ENCODE measurements at places on chromosomes 12 and 14.

GRCh38 chr14:89575386-89576061 is 158.5 kb upstream of the FOXN3 start:
- no peak for DNase-seq

GRCh38 chr12:130787445-130788410 is 51.3 kb downstream of the STX2 start:
- no peak for DNase-seq

DNA sequence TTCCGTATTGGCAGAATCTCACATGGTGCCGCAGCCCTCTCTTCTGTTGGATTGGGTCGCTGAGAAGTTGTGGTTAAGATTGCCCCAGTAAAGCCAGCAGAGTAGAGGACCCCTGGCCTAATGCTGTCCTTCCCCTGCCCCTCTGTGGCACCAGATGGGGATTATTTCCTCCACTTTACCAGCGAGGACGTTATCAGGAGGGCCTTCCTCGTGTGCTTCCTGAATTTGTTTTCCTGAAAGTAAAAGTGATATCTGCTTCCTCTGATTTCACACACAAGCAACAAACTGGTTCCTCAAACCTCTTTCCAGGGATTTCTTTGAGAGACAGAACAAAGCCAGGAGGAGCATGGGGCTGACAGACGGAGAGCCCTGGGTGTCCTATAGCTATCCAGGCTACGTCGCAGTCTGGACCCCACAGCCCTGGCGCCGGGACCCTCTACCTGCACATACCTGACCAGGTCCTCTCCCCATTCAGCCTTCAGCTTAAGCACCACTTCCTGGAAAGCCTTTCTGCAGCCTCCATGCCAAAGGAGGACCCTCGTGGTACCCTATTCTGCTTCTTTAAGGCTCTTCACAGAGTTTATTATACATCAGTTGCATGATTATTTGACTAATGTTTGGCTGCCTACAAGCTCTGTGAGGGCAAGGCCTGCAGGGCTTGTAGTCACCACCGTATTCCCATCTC is 314.8 kb upstream of the FKBP4 start:
- no peak for DNase-seq

DNA sequence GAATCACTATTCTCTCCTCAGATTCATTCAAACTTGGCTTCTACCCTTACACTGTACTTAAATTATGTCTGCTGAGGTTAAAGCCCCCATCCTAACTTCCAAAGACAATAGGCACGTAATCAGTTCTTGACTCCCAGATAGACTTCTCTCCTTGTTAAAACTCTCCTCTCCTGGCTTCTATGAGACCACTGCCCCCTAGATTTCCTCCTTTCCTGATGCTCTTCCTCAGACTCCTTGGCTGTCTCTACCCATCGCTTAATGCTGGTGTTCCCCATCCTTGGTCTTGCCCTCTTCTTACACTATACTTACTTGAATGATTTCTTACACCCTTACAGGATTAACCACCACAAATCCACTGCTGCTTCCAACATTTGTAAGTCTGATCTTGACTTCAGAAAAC is 32.8 kb downstream of the TC2N start:
- DNase-seq = no peak

GRCh38 chr14:29462772-29463171 is 464.9 kb downstream of the PRKD1 start:
- DNase-seq = no peak

- DNase-seq = peak; percentile 20
Observed at GRCh38 chr14:72439707-72440106, 454.2 kb downstream of the DPF3 start.

DNA sequence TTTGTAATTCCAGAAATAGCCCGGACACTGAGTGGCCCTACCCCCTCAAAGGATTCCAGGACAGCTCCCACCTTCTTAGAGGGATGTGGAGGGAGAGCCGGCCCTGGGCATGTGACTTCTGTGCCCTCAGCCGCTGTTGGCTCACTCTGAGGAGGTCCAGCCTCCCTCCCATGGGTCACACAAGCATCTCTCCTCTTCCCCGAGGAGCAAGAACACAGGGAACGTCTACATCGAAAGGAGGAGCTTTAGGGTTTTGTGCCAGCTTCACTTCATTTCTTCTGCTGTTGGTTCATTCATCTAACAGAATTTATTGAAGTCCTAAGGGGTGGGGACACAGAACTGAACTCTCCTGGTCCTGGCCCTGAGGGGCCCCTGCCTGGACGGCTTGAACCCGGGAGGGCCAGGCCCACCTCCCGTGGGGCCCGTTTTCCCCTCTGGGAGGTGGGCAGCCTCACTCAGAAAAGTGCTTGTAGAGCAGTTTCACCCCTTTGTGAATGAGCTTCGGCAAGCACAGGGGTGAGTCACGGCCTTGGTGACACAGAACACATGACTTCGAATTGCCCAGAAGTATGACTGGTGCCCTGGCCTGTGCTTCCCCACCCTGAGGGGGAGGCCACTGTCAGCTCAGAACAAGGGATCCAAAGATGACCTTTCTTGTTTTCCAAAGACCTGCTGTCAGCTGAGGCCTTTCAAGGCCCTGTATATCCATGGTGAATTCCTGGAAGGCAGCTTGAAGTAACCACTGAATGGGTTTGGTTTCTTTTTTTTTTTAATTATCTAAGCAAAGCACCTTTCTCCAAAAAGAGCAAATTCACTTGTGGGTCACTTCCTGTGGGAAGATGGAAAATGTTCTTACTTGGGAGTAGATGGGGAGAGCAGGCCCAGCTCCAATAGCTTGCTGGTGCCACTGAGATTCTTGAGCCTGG is 39.2 kb downstream of the NFKBIA start:
- peak; percentile 82 for DNase-seq

GRCh38 chr14:65424531-65424930 is 12.0 kb downstream of the FUT8 start:
- no peak for DNase-seq

DNA sequence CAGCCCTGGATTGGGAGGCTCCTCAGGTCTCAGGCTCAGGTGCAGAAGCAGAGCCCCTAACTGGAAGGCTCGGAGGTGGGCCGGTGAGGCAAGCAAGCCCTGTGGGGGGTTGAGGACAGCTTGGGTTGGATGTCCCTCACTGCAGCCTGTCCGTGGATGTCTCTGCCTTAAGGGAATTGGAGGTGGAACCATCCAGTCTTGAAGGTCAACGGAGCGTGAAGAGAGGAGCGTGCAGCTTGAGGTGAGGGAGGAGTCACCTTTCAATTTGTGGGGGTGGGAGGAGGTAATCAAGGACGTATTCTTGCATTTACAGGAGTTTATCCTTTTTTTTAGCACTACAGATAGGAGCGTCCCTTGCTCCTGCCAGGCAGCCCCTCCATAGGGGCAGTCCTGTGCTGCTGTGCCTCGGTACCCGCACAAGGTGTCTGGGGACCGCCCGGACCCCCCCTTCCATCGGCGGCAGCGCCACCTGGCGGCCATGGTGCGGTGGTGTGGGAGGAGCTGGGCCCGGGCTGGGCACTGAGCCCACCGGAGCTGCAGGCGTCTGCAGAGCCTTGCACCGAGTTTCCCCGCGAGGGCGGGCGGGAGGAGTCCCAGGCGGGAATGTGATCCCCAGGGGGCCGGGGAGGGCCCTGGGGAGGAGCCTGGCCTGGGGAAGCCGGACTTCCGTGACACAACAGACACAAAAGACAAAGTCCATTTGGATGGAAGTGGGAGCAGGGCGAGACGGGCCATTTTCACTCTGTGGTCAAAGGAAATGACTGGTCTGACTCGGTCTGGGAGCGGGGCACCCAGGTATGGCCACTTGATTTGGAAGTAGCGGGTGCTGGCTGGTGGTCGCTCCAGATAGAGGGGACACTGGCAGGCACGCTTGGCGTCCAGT is 864 bp downstream of the DNAJC22 start:
- peak; percentile 81 for DNase-seq

- no peak for DNase-seq
Observed at GRCh38 chr14:51211149-51211548, 28.9 kb upstream of the TMX1 start.

GRCh38 chr12:77841521-77841920 is 10.8 kb downstream of the NAV3 start:
- no peak for DNase-seq

- peak; percentile 35 for DNase-seq
Observed at GRCh38 chr12:19572920-19573558, 133.7 kb downstream of the AEBP2 start.

DNA sequence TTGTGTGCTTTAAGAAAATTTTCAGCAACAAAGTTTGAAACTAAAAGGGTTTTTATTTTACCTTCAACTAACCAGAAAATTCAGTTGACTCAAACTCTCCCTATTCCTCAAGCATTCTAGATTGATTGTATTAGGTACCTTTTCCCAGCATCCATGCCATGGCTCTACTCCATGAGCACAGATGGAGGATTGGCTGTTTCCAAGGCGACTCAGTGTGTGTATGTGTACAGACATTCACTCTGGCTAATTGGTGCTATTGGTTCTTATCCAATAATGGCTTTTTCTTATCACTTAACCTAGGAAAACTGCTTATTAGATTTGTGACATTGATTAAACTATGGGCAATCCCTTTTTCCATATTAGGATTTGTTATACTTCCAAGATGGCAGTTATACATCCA is 202.6 kb downstream of the ANO6 start:
- no peak for DNase-seq

DNA sequence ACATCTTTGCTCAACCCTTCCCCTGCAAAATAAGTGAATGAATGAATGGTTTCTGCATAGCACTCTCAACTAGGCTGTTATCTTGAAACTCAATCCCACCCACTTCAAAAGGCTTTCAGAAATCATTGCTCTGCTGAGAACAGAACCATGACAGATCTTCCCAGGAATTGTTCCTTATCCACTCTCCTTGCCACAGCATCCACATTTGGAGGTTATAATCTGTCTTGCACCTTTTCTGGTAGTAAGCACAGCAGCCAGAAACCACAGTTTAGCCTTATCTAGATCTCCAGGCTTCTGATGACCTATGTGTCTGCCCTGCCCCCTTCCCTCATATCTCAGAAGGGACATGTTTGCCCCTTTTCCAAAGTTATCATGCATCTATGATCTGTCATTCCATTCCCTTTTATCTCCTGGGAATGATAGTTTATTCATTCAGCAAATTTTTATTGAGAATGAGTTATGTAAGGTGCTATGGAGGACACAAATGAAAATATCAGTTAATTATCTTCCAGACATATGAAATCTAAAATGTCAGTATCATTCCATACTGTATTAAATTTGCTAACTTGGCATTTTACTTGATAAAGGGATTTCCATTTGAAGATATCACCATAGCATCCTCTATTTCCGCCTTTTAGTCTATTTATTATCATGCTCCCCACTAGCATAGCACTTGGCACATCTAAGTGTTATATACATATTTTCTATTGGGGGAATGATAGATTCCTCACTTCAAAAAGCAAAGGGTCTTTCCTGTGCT is 21.4 kb downstream of the LGR5 start:
- no peak for DNase-seq

DNA sequence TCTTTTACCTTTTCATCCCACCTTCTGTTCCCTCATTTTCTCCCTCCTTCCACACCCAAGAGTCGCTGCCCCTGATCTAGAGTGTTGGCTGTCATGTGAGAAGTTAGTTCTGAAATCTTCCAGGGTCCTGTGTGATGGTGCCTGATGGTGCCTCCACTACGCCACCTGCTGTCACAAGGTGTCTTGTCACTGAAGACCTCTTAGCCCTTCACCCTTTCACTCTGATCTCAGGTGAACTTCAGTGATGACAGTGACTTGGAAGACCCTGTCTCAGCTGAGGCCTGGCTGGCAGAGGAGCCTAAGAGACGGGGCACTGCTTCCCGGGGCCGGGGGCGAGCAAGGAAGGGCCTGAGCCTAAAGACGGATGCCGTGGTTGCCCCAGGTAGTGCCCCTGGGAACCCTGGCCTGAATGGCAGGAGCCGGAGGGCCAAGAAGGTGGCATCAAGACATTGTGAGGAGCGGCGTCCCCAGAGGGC is 7.6 kb upstream of the PFDN5 start:
- DNase-seq = peak; percentile 63

DNA sequence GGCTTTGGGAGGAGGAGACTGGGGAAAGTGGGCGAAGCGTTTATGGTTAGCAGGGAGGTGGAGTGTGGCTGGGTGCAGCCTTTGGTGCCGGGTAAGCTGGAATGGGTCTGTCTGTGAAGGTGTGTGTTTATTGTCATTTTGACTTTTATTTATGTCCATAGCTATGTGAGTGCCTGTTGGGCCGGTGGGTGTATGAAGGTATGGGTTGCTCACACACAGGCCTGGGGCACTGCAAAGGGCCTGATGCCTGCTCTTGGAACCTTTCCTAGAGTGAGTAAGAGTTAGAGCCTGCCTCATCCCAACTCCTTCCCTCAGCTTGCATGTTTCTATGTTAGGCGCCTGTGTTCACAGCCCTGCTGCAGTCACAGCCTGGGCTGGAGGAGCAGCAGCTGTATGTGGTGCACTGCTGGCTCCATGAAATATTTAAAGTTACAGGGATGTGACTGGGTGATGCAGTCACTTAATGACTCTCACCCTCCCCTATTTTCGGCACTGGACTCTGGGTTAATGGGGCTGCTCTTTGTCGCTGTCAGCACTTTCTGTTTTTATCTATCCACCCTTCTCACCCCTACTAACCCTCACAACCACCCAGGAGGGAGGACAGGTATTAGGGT is 2.6 kb upstream of the PPP1R1A start:
- DNase-seq = no peak

DNA sequence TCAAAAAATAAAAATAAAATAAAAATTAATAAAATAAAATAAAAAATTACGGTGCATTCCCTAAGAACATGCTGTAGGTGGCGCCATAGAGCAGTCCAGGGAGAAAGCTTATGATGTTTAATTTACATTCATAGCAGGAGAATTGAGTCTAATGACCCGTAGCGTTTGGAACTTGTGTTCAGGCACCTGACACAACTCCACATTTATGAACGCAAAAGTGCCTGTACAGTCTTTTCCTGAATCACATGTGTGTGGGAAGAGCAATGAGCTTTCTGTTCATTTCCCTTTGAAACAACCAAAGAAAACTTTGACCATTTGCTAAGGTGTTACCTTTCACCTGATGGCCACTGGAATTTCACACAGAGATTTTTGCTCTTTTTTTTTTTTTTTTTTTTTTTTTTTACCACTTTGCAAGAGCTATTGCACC is 60.6 kb upstream of the KCNA1 start:
- DNase-seq = no peak

DNA sequence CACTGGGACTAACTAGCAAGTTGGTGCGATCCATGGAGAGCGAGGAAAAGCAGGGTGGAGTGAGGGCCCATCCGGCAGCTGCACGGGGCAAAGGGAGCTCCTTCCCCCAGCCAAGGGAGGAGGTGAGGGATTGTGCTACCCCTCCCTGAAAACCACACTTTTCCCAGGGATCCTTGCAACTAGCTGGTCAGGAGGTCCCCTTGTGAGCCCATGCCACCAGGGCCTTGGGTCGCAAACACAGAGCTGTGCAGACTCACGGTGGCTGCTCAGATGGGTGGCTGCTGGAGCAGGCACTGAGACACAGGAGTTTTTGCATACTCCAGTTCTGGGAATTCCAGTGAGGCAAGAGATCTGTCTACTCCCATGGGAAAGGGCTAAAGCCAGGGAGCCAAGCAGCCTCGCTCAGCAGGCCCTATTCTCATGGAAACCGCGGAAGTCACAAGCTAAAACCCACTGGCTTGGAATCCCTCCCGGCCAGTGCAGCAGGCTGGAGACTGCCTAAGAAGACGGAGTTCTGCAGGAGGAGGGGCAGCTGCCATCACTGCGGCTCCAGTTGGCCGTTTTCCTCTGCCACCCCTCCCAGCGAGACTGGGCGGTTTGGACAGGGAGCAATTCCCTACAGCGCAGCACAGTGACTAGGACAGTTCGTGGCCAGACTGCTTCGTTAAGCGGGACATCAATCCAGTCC is 10.9 kb upstream of the ZNF705A start:
- no peak for DNase-seq

- no peak for DNase-seq
Observed at GRCh38 chr12:46164186-46164761, 104.6 kb downstream of the SLC38A1 start.

- no peak for DNase-seq
Observed at GRCh38 chr12:54222609-54223008, 33.8 kb upstream of the SMUG1 start.

- DNase-seq = no peak
Observed at GRCh38 chr12:43245947-43246346, 306.1 kb downstream of the ADAMTS20 start.

All from activated CD4-positive, alpha-beta T cell treated with anti-CD3 and anti-CD28 coated beads, Interleukin-2, amount 50 U/mL, for 48 hours (primary cell).